Right ventricle myocardium inferior (tissue), 1 donor: ENCODE measurements at places on chromosomes 7 and 10. TPM values are rescaled to one million over a fixed set of nuclear protein-coding genes. Genes with fewer than 3 reads are reported as not detected.
A peak's percentile ranks its signal among the peaks of the same experiment; 100 is the strongest.

The IGFBP1 gene
- not detected for total RNA-seq

The HOXA3 gene
- not detected for total RNA-seq

DNA sequence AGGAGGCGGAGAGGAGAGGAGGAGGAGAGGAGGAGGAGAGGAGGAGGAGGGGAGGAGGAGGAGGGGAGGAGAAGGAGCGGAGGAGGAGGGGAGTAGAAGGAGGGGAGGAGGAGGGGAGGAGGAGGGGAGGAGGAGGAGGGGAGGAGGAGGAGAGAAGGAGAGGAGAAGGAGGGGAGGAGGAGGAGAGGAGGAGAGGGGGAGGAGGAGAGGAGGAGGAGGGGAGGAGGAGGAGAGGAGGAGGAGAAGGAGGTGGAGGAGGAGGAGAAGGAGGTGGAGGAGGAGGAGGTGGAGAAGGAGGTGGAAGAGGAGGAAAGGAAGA lies 15.5 kb upstream of the CRCP start:
- DNase-seq: no peak

GRCh38 chr7:101998906-101999240 lies 181.4 kb downstream of the CUX1 start:
- no peak for DNase-seq

DNA sequence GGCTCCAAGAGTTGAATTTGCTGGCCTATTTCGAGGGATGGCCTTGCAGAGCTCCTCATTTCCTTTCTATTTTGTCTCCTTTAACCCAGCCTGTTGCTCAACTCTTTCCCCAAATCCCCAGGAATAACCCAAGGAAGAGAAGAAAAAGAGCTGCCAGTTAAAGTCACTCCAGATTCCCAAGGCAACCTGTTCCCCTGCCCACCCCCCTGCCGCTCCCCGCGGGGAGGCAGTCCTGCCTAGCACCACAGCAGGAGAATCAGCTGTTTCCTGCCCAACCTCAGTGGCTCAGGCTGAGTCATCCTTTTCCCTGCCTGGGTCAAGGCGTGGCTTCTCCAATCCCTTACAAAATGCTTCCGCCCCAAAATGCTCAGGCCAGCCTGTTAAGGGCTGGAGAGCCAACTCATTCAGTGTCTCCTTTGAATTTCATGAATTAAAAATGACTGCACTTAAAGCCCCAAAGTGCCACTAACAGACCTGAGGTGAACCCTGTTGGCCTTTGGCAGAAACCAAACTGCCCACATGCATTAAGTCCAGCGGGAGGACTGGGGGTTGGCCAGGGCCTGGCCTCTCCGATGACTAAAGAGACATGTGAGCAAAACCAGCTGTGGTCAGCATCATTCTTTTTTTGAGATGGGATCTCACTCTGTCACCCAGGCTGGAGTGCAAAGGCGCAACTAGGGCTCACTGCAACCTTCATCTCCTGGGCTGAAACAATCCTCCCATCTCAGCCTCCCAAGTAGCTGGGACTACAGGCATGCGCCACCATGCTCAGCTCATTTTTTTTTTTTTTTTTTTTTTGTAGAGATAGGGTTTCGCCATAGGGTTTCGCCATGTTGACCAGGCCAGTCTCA lies 83.2 kb upstream of the KIF5B start:
- peak; percentile 87 for DNase-seq

- DNase-seq: no peak
Measured at GRCh38 chr10:55091691-55092328, 290.8 kb upstream of the PCDH15 start.

DNA sequence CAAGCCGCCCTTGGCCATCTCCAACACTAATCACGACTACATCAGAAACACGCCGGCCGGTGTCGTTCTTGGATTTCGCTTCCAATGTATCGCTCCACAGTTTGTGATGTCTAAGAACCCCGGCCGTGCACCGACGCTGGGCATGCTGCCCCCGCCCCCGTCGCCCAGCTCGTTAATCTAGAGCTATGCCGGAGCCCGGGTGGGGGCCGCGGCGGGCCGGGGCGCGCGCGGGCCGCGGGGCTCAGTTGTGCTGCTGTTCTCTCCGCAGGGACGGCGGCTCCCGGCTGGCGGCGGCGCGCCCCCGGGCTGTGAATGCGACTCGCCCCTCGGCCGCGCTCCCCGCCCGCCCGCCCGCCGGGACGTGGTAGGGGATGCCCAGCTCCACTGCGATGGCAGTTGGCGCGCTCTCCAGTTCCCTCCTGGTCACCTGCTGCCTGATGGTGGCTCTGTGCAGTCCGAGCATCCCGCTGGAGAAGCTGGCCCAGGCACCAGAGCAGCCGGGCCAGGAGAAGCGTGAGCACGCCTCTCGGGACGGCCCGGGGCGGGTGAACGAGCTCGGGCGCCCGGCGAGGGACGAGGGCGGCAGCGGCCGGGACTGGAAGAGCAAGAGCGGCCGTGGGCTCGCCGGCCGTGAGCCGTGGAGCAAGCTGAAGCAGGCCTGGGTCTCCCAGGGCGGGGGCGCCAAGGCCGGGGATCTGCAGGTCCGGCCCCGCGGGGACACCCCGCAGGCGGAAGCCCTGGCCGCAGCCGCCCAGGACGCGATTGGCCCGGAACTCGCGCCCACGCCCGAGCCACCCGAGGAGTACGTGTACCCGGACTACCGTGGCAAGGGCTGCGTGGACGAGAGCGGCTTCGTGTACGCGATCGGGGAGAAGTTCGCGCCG lies 1.9 kb downstream of the VWC2 start:
- DNase-seq: peak; percentile 62

- no peak for DNase-seq
Measured at GRCh38 chr10:63720072-63720537, 198.9 kb downstream of the REEP3 start.

DNA sequence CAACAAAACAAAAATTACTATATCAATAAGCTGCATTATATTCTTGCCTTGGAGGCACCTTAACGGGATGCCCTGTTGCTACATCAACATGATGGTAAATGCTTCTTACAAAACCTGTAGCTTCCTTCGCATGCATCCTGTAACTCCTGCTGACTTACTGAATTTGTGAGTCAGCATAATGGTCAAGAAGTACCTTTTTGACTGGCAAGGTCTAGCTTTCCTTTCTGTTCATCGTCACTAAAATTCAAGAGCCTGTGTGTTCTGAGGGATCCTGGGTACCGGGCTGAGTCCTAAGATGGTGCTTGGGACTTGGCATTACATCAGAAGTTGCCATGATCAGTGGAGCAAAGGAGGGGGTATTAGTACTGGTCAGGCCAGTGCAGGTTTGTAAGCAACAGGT lies 4.9 kb downstream of the PFKFB3 start:
- no peak for DNase-seq

DNA sequence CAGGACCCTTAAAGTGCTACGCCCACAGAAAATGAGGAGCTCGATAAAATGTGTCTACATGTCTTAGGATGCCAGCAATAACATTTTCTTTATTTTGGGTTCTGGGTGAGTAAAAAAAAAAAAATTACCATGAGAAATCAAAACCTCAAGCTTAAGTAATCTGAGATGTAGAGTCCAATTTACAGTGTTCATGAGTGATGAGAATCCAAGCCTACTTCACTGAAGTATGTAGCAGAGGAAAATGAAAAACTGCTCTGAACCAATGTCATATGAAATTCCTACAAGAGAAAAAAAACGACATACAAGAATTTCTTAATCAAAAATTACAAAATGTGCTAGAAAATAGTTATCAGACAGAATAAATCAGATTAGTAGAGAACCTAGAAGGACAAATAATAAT lies 274.4 kb downstream of the HTR7 start:
- DNase-seq: no peak

GRCh38 chr10:79502561-79503309 lies 9.6 kb upstream of the EIF5AL1 start:
- no peak for DNase-seq

DNA sequence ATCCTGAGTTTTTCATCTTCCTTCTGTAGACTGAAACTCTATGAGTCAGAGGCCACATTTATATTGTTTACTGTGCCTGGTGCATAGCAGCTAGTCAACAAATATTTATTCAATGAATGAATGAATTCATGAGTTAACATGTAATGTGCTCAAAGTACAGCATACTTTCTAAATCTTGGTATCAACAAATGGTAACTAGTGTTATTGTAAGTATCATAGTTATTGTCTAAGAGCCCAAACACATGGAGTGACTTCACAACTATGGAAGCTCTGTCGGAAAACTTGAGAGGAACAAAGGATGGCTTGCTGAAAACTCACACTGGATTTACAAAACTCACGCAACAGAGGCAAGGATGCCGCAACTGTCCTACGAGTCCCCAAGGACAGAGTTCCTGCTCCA lies 35.9 kb downstream of the DENND2A start:
- no peak for DNase-seq

DNA sequence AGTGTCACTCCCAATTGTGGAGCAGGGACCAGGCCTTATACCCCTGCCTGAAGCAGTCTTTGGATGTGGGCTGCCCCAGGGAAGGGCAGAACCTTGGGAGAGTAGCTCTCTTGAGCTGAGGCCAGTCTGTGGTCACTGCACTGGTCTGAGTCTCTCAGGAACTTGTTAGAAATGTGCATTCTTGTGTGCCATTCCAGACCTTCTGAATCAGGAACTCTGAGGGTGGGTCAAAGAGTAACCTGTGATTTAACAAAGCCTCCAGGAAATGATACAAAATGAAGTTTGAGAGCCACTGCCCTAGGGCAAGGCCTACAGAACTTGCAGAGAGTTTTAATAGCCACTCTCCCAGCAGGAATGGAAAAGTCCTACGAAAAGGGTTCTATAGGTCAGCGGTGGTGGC lies 68.1 kb downstream of the LYZL1 start:
- no peak for DNase-seq

- DNase-seq: no peak
Measured at GRCh38 chr10:110867807-110868465, 3.8 kb upstream of the PDCD4 start.

GRCh38 chr10:101329341-101330032 lies 24.5 kb upstream of the BTRC start:
- DNase-seq: no peak

DNA sequence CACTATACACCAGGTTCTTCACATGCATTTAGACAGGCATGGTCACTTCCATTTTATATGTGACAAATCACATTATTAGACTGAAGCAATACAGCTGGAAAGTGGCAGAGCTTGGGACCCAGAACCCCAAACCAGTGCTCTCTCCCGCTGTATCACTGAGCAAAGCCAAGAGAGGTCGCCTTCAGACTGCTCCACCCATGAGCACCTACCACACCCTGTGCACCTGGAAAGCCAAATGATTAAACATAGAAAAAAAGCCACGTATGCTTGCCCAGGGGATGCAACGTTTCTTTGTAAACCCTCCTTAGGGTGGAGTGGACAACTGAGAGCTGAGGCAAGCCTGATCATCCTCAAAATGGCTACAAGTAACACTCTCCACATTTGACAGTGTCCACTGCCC lies 72.5 kb downstream of the CCDC6 start:
- no peak for DNase-seq

- DNase-seq: peak; percentile 5
Measured at GRCh38 chr10:103458720-103459119, at the start of gene CALHM1. Gene CALHM1 (minus strand): TSS chr10:103458900. CDS start chr10:103458751, 149 bp downstream.

- no peak for DNase-seq
Measured at GRCh38 chr7:120582916-120583315, 275.0 kb downstream of the TSPAN12 start.

DNA sequence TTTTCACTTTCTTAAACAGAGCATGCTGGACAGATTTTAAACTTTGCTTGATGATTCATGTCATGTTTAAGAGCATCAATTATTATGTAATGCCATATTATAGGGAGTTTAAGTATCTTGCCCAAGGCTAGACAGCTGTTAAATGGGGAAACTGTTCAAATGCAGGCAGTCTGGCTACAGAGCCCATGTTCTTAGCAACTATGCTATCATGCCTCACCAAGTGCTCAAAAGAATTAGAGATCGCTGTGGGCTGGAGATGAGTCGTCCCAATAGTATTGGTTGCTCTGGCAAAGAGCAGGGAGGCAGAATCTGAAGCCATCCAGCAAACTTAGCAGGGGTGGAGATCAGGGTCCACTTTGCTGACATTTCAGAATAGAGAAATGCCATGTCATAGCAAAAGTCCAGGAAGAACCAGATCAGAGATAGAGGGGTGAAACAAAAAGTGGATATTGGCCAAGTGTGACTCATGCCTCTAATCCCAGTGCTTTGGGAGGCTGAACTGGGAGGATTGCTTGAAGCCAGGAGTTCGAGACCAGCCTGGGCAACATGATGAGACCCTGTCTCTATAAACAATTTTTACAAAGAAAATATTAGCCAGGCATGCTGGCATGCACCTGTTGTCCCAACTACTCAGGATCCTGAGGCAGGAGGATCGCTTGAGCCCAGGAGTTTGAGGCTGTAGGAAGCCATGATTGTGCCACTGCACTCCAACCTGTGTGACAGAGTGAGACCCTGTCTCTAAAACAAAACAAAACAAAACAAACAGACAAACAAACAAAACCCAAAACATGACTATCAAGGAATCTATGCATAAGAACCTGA lies 57.8 kb downstream of the BAMBI start:
- DNase-seq: no peak

GRCh38 chr7:141550386-141551093 lies 670 bp upstream of the AGK start:
- DNase-seq: no peak

- no peak for DNase-seq
Measured at GRCh38 chr7:120828528-120828927, 29.4 kb downstream of the TSPAN12 start.

DNA sequence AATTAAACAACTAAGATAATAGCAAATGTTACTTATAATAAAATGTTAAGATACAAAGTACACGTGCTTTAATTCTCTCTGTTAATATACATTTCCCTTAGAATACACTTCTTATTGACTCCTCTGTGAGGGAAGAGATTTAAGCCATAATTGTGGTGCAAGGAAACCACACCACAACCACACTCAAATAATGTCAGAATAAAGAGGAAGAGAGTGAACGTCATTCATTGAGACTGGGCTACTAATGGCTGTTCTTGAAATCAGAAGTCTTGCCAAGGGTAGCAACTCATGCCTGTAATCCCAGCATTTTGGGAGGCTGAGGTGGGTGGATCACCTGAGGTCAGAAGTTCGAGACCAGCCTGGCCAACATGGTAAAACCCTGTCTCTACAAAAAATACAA lies 10.0 kb downstream of the FAM171A1 start:
- no peak for DNase-seq
